ENCODE measurements at places on chromosomes 5 and 9.

DNA sequence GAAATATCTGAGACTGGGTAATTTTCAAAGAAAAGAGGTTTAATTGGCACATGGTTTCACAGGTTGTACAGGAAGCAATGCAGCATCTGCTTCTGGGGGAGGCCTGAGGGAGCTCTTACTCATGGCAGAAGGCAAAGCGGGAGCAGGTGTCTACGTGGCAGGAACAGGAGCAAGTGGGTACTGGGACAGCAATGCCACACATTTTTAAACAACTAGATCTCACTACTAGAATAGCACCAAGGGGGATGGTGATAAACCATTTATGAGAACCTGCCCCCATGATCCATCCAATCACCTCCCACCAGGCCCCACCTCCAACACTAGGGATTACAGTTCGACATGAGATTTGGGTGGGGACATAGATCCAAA lies 47.6 kb upstream of the HOMER1 start:
- no peak for DNase-seq

DNA sequence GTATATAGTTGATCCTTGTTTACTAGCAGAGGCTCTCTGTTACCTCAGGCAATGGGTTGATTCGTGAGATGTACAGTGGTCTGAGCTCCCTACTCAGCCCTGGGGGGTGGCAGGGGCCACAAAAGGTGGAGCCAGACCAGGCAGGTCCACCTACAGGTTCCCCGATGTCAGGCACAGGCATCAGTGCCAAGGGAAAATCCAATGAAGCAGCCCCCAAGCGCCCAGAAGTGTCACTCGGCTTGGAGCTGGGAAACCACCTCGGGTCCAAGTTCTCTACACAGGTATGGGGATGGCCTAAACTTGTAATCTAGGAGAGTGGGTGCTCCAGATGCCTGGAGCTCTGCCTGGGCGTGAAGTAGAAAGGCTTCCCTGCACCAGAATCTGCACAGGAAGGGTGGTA lies 188.8 kb downstream of the KIAA0825 start:
- DNase-seq = no peak

GRCh38 chr9:1535051-1535450 lies 480.1 kb upstream of the SMARCA2 start:
- no peak for DNase-seq

DNA sequence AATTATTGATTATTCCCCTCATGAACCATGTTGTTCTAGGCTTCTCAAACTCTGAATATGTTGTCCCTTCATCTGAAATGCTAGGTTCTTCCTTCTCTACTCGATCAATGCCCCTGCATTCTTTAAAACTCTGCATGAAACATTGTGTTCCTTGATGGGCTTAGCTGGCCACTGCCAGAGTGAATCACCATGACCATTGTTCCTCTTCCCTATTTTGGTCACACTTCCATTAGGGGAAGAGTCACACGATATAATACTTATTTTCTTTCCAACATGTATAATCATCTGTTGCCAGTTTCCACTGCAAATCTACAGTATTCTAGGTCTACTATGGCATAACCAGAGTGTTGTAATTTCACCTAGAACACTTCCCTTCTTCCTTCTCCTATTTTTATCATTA lies 247.9 kb downstream of the TRPM3 start:
- DNase-seq = no peak

- DNase-seq = no peak
Measured at GRCh38 chr5:57429513-57430120, 53.0 kb downstream of the ACTBL2 start.

DNA sequence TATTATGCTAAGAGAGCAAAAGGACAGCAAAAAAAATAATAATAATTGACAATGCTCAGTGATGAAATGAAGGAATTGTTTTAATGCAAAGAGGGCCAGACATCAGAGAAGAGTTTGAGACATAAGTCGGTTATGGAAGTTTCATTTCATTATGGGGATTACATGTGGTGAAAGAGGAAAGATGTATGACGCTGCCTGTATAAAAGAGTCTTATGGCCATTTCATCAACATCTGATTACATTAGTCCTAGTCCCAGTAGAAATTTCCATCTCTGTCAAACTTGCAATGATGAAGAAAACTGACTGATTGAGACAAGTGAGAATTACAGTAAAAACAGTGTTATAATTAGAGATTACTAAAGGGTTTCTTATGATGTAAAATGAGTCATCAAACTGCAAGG lies 900.6 kb upstream of the CDH9 start:
- DNase-seq = no peak

DNA sequence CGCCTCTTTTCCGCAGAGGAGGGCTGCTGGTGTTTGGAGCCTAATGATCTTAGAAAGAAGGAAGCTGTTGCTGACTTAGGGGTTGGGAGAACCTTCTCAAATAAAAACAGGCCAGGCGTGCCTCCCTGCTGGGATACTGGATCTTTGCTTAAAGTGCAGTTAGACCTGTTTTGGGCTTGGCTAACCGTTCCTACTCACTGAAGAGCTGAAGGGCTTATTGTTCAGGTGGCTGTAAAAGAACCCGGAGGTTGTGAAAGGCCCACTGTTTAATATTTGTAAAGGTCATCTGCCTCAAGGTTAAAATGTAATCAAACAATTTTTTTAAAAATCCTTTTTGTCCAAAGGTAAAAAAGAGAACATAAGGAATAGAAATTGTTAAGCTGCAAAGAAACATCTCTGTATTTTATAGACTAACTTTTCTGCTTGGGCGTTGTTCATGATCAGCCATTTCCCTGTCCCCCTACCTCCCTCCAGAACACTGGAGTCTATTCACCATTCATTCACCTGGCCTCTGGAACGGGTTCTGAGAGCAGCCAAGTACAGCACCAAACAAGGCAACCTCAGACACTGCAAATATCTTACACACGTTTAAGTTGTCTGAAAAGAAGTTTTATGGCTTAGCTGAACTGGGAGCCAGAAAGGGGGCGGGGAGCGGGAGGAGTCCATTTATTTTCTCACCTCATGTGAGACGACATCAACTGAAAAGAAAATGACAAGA lies 18.6 kb upstream of the MTMR12 start:
- DNase-seq = no peak

GRCh38 chr5:35920890-35921289 lies 17.5 kb downstream of the CAPSL start:
- no peak for DNase-seq

DNA sequence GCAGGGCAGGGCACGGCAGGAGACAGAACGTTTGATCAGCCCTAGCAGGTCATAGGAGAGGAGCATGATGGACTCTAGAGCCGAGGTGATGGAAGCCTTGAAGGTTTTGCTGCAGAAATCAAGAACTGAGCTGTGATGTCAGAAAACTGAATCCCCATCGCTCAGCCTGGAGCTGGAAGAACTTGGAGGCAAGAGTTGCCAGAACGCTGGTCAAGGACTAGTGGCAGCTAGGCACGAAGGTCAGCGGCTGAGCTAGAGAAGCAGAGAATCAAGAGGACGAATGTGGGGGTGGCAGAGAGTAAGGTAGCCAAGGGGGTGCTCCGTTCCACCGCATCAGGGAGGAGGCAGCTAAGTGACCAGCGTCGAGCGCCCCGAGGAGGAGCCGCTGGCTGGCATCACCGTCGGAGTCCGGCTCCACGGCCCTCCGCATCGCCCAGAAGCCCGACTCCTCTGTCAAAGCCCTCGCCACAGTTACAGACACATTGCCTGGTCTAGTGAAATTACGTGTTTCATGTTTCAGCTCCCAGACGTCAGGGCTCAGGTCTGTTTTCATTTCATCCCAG lies 1.2 kb upstream of the GALNT10 start:
- DNase-seq = no peak

GRCh38 chr5:159310511-159310910 lies 19.8 kb downstream of the IL12B start:
- DNase-seq = peak; percentile 11

GRCh38 chr5:164482351-164482750 lies 976.9 kb downstream of the MAT2B start:
- no peak for DNase-seq

DNA sequence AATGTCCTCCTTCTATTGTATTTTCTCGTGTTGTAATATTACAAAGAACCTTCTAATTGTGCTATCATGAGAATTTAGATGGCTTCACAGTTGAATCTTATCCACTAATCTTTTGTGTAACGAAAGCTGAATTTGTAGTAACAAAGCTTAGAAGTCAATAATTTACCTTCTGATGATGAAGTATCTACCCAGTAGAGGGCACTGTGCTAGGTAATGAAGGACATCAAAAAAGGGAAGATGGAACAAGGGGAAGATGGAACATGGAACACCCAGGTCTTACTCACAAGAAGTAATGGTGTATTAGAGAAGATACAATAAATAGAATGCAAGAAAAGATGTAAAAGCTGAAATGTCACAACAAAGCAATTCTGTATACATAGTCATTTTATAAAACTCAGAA lies 131.0 kb upstream of the CCNG1 start:
- DNase-seq = no peak

DNA sequence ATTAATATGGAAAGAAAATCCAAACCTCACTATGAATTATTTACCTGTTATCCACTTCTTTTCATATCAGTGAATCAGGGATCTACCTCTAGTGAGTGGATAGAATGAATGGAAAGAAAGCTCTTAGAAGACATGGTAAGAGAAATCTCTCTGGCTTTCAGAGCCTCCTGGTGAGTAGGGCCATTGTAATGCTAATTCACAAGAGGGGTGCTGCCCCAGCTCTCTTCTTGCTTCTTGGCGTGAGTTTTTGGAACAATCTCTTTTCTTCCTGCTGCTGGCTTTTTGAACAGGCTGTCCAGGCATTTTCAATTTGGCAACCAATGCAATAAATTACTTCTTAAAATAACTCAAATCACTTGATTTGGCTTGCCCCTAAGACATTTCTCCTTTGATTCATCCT lies 49.9 kb upstream of the KCNN2 start:
- no peak for DNase-seq

DNA sequence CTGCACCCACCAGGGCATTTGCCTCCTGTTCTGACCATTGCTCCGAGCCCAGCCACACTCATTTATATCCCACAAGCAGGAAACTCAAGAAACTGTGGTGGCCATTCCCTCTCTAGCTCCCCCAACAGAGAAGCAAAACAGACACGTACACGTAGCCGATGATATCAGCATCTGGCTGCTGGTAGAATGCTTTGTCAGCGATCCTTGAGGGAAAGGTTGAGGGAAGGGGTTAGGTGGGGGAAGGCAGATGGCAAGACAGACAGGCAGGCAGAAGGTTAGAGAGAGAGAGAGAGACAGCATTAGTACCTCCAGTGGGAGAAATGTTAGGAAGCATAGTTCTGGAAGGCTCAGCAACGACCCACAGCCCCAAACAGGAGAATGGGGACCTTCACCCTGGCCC lies 7.8 kb downstream of the HIGD2A start:
- DNase-seq = peak; percentile 3

DNA sequence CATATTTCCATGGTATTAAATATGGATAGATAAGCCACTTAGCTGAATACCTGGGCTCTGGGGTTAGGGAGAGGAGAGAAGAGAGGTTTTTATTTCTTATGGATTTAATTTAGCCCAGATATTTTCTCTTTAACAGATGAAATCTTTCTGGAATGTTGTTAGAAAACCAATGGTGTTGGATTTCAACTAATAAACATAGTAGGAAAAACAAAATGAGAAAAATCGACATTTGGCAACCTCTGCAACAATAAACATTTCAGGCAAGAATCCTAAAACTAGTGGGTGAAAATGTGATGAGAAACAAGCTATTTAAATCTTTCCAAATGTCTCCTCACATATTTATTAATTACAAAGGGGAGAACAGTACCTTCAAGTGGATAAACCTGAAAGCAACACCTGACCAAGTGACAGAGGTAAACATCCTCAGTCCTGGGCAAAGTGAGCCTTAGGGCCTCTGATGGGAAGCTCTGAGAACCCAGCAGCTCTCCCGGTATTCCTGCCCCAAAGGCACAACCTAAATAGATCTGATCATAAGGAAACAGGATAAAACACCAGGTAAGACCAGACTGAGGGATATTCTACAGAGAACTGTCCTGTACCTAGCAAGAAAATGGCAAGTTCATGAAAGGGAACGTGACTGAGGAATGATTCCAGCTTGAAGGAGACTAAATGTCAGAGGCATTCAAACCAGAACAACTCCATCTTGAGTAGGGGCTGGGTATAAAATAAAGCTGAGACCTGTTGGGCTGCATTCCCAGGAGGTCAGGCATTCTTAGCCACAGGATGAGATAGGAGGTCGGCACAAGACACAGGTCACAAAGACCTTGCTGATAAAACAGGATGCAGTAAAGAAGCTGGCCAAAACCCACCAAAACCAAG lies 163.7 kb downstream of the ESM1 start:
- no peak for DNase-seq

DNA sequence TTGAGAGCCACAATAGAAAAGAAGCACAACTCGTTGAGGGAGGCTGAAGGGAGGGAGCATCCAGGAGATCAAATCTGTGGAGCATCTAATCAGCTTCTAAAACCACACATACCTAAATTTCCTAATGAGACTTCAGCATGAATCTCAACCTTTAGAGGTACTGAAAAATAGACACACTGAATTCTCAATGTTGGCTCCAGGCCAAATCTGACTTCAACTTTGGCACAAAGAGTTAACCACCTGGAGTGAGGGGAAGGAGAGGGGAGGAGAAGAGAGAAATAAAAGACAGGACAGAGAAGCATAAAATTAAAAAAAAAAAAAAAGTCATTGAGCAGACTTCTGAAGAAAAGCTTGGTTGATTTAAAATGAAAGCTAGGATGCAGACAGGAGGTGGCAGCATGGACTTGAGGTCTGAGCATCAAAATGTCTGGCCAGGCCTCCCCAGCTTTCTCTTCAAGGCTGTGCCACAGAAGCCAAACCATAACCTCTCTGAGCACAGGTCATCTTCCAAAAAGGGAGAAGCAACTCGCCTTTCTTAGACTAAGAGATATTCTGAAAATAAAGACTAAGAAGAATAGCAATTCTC lies 205.6 kb downstream of the DENND1A start:
- DNase-seq = no peak

- DNase-seq = no peak
Measured at GRCh38 chr5:96279801-96280542, 153.1 kb downstream of the PCSK1 start.

- DNase-seq = peak; percentile 56
Measured at GRCh38 chr5:82386576-82386975, 108.4 kb upstream of the RPS23 start.

DNA sequence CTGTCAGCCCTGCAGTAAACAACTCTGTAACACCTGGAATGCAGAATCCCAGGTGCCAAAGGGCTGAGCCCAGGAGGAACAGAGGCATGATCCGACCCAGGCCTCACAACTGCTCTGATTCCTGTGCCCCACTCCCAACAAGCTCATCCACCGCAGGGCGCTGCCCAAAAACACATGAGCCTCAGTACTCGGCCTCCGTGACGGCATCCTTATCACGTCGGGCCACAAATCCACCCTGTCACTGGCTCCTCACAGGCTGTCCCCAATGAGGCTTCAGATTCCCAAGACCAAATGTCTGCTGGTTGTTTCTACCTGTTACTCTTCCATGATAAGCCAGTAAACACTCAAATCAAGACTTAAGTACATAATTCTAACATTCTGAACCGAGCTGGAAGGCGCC lies 15.2 kb downstream of the QSOX2 start:
- DNase-seq = no peak

GRCh38 chr9:77271023-77271690 lies 93.8 kb downstream of the VPS13A start:
- DNase-seq = no peak

DNA sequence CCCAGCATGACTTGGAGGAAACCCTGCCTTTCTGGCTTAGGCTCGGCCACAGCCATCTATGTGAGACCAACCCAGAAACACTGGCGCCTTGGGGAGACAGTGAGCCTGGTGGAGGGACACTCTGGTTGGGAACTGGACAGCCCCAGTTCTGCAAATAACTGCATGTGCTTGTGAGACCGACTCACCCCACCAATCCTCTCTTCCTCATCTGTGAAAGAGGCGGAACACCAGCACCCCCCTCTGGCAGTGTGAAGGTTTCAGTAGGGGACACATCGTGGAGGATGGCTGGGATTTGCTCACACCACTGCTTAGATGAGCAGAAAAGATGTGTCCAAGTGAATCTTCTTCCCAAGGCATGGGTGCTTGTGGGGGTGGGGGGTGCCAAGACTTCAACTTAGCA lies 43.4 kb upstream of the N4BP3 start:
- DNase-seq = peak; percentile 13

All from NCI-H510A treated with DMSO at 0.1 percent for 48 hours (cell line).